ENCODE measurements at places on chromosomes 2 and 18. TPM values are rescaled to one million over a fixed set of nuclear protein-coding genes. Genes with fewer than 3 reads are reported as not detected.

DNA sequence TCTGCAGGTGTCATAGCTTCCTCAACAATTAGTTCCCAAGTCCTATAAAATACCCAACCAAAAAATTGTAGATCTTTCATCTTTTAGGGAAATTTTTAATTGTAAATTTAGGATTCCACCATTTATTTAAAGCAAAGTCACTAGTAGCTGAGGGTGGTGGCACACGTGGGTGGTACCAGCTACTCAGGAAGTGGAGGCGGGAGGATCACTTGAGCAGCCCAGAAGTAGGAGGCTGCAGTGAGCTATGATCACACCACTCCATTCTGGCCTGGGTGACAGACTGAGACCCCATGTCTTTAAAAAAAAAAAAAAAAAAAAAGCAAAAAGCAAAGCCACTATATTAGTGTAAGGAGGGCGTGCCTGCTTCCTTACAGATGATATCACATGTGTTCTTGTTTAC is 60.3 kb upstream of the GREB1L start:
- no peak for DNase-seq

- no peak for DNase-seq
Measured at GRCh38 chr2:204355688-204356087, 189.6 kb upstream of the PARD3B start.

DNA sequence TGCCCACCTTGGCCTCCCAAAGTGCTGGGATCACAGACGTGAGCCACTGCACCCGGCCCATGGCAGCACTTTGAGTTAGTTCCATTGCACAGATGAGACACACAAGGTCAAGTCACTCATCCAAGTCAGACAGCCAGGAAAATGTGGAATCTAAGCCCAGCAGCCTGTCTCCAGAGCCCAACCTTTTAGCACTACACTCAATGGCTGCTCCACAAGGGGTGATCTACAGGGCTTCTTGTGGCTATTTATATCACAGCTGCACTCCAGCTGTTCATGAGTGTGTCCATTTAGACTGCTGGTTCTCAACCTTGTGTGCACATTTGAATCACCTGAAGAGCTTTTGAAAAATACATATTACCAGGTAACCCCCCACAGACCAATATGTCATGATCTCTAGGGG is 72.9 kb upstream of the RPL31 start:
- DNase-seq = no peak

- DNase-seq = no peak
Measured at GRCh38 chr18:70256994-70257393, 31.9 kb upstream of the SOCS6 start.

The DNAJC5G gene
- total RNA-seq = not detected

DNA sequence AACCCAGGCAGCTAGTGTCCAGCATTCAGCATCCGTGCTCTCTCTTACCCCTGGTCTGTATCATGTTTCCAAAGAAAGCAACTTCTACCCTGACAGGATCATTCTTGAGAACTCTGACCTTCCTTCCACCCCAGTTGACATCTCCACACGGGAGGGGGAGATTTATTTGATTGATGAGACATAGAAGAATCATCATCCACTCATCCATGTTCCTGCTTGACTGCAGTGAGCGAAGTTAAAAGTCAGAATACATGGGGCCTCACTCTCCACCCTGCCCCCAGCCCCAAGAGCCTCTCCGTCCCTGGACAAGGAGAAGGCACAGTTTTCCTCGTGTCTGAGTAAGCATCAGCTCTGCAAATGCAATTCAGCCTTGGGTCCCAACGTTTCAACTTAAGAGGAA is 356.0 kb upstream of the TNP1 start:
- no peak for DNase-seq

GRCh38 chr2:109173311-109174171 is 44.5 kb downstream of the SH3RF3 start:
- DNase-seq = no peak

- no peak for DNase-seq
Measured at GRCh38 chr2:155218292-155218924, 519.9 kb downstream of the KCNJ3 start.

GRCh38 chr2:29276151-29276550 is 160.9 kb downstream of the CLIP4 start:
- DNase-seq = no peak

GRCh38 chr2:3587432-3587831 is 7.5 kb upstream of the COLEC11 start:
- no peak for DNase-seq

- DNase-seq = no peak
Measured at GRCh38 chr2:62382757-62383156, 123.2 kb downstream of the TMEM17 start.

The ANKAR gene
- 3.2 TPM for total RNA-seq

GRCh38 chr2:212713681-212714080 is 175.1 kb upstream of the ERBB4 start:
- no peak for DNase-seq

The AQP12B gene
- not detected for total RNA-seq

- DNase-seq = no peak
Measured at GRCh38 chr2:121257480-121257840, 27.5 kb downstream of the TFCP2L1 start.

- peak; percentile 47 for DNase-seq
Measured at GRCh38 chr2:73291093-73291460, 2.3 kb downstream of the EGR4 start.

GRCh38 chr2:96526615-96527285 is 9.8 kb upstream of the ARID5A start:
- no peak for DNase-seq

- no peak for DNase-seq
Measured at GRCh38 chr2:222733846-222734702, 62.6 kb downstream of the MOGAT1 start.

The ADRA2B gene
- total RNA-seq = 0.24 TPM

DNA sequence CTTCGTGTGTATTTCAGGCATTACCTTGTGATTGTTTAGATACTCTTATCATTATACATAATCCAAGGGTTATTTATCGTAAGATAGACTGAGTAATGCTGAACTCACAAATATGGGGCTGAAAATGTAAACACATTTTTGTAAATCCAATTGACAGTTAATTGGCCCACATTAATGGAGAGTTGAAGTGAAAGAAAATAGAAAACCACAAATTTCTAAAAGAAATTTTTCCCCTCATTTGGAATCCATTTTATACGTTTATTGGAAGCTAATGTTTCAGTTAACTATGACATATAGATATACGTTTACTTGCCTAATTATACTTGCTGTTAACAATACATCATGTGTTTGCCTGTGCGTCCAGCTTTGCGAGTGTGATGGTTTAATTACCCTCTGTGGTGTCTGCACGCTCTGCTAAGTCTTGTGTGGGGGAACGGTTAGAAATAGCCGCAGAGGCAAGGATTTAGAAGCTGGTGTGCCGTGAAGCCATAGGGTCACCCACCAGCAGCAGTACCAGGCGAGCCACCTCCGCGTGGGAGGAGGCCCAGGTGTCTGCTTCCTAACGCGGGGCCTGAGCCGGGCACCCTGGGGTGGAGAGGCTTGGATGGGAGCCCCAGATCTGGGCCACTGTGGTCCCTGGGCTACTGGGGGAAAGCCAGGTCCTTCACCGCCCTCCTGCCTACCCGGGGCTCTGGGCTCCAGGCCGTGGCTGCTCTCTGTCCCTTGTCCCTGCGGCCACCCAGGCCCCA is 38.0 kb downstream of the TSHZ1 start:
- no peak for DNase-seq

The EIF2AK2 gene
- 36.0 TPM for total RNA-seq

- no peak for DNase-seq
Measured at GRCh38 chr18:58046794-58047555, 2.9 kb downstream of the NEDD4L start.

DNA sequence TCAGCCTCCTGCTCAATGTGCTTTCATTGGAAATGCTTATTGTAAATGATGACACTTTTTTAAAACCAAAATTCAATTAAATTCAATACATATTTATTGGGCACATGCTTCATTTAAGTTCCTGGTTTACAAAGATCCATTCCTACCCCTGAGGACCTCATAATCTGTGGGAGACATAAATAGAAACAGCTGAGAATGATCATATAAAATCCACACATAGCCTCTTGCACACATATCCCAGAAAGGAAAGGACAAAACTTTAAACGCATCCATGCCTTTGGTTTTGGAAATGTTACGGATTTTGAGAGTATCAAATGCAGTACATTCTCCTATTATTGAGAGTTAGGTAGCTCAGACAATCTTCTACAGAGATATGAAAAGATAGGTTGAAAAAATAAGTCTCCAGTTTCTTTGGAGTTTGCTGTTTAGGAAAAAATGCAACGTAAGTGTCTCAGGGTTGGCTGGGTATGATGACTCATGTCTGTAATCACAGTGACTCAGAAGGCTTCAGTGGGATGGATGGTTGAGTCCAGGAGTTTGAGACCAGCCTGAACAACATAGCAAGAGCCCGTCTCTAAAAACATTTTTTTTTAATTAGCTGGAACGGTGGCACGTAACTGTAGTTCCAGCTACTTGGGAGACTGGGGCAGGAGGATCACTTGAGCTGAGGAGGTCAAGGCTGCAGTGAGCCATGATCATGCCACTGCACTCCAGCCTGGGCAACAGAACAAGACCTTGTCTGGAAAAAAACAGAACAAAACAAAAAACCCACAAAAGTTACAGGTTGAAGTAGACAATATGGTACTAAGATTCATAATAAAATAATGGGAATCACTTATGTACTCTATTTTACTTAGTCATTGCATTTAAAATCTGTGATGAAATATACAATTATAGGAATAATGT is 3.9 kb upstream of the PRELID3A start:
- DNase-seq = no peak

DNA sequence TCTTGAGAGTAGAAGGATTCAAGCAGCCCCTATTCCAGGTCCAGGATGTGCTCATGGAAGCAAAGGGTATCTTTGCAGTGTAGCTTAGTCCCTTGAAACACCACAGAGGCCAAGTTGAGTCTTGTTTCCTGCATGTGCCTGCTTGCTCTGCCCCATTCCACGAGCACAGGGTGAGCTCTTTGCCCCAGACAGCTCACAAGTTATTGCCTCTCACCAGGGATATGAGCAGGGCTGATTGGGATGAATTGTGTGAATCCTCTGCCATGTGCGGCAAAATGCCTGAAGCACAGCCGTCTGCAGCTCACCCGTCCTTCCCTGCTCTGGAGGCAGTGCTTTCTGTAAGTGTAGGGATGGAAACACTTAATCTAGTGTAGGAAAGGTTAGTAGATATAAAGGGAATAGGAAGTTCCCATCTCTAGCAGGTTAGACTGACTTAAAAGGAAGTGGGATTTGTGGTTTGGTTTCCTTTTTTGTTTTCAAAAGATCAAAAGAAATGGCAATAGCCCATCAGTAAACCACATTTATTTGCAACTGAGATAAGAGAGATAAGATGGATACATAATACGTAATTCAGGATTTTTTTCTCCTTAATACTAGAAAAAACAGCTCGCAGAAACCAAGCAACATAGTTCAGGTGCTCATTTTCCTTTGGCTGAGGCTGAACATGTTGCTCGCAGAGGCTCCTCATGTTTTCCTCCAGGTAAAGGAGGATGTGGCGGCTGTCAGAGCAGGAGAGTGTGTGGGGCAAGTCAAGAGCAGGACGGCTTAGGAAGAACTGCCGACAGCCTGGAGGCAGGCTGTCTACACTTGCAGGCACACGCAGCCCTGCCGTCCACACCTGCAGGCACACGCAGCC is 41.4 kb downstream of the TMEM182 start:
- DNase-seq = no peak

DNA sequence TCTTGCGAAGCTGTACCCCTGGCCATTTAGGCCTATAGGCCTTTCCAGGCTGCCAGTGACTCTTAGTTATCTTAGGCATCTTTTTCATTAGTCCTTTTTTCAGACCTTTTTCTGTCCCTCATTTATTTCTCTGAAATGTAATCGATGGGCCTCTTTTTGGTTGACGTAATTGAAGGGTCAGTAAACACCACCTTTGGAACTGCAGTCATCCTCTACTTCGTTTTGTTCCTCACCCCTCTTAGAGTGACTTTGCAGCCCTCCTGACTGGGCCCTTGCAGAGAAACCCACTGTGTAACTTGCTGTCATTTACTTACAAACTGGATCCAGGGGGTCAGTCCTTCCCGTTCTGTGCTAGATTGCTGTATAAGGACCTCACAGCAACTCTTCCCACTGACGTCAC is 23.2 kb downstream of the CENPO start:
- DNase-seq = no peak

The CD226 gene
- 158 TPM for total RNA-seq

DNA sequence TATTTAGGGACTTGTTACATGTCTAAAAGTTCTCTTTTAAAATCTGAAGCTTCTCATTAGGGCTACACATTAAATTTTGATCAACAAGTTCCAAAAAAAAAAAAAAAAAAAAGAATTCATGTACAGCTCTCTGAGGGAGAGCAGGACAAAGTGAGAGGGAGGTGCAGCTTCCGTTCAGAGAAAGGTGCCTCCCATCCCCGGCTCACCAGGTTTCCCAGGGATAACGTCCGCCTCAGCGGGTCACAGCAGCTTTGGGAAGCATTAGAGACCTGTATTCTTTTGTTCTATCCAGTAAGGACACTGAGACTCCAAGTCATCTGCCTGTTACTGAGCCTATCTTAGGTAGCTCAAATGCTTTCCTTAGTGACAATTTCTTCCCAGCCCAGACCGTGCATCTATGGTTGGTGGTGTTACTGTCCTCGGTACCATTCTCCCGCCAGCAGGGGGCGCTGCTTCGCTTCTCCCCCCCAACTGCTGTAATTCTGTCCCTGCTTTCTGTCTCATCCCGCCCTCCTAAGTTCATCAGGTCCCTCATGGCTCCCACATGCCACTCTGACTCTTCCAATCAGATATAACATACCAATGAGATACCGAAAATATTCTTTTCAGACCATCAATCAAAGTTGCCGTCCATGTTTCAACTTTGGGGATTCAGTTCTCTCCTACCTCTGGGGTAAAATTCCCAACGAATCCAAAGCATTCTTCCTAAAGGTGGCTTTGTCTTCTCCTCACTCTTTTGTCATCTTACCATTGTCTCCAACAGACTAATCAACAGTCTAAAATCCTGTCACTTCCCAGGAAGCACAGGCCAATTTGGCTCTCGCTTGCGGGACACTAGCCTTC is 466.5 kb downstream of the METTL4 start:
- peak; percentile 14 for DNase-seq

DNA sequence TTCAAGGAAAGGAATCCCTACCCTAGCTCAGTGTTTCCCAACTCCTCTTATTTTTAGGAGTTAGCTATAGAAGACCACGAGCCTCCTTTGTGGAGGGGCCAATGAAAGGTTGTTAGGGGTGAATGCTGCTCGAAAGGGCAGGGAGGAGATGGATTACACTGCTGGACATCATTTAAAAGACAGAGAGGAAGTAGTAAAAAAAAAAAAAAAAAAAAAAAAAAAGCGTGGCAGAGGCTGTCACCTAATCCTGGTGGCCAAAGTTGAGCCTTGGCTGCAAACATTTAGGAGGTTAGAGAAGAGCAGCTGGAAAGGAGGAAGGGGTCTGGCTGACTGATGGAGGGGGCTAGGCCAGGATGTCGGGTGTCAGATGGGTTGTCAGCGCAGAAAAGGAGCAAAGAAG is 139.0 kb upstream of the KLF7 start:
- no peak for DNase-seq

GRCh38 chr2:10132996-10133647 is 10.6 kb downstream of the RRM2 start:
- DNase-seq = no peak
